Left cardiac atrium (tissue), 4 donors: ENCODE measurements at places on chromosomes 1 and 21. TPM values are rescaled to one million over a fixed set of nuclear protein-coding genes. Genes with fewer than 3 reads are reported as not detected.
A peak's percentile ranks its signal among the peaks of the same experiment; 100 is the strongest.

DNA sequence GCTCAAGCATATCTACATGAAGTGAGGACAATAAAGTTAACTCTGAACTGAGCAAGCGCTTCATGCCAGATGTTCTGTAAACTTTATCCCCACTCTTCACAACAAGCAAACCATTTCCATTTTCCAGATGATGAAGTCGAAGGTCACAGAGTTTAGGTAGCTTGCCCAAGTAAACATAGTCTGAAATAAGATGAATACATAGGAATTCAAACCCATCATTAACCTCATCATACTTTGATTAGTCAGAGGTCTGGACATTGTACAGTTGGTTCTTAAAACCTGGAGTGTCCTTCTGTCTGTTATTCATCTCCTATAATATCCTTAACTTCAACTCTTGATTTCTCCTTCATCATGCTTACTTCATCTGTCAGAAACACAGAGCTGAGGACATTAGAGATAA, 180.3 kb upstream of the C8B start:
- DNase-seq: no peak

DNA sequence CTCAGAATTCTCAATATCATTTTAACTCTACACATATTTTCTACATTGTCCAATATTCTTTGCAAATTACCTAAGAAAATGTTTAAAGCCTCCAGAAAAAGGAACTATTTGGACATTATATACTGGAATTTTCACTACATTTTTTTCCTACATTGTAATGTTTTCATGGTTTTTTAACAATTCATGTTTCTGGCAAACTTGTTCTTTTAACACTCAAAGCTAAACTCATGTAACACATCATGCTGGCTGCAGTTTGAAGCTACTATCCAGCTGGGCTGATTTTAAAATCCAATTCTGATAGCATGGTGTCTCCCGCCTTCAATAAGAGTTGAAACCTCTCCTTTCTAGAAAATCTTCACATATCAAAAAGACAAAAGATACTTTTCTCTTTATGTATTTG, 52.0 kb downstream of the TGFBR3 start:
- no peak for DNase-seq

DNA sequence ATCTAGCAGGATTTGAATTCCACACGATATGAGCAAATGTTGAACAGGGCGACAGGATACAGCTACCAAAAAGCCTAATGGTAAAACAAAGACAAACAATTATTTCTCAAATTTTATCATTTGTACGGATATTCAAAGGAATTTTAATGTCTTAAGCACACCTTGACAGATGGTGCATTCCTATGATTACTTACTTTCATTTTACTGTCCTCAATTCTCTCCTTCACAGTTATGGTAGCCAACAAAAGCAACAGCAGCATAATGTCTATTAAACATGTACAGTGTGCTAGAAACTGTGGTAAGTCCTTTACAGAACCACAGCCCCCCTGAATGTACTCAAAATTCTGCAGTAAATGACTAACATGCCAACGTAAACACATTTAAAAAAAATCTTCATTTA, 365.8 kb downstream of the SMYD3 start:
- DNase-seq: no peak

DNA sequence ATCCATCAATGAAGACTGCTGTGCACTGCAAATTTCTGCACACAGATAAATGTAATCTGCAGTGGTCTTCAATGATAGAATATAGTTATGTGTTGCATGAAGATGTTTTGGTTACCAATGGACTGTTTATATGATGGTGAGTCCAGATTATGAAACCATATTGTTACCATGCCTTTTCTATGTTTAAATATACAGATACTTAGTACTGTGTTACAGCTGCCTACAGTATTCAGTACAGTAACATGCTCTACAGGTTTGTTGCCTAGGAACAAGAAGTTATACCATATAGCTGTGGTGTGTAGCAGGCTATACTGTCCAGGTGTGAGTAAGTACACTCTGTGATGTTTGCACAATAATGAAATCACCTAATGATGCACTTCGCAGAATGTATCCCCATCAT, 40.8 kb downstream of the SORT1 start:
- DNase-seq: no peak

The TRIM46 gene
- total RNA-seq: 0.15 TPM

DNA sequence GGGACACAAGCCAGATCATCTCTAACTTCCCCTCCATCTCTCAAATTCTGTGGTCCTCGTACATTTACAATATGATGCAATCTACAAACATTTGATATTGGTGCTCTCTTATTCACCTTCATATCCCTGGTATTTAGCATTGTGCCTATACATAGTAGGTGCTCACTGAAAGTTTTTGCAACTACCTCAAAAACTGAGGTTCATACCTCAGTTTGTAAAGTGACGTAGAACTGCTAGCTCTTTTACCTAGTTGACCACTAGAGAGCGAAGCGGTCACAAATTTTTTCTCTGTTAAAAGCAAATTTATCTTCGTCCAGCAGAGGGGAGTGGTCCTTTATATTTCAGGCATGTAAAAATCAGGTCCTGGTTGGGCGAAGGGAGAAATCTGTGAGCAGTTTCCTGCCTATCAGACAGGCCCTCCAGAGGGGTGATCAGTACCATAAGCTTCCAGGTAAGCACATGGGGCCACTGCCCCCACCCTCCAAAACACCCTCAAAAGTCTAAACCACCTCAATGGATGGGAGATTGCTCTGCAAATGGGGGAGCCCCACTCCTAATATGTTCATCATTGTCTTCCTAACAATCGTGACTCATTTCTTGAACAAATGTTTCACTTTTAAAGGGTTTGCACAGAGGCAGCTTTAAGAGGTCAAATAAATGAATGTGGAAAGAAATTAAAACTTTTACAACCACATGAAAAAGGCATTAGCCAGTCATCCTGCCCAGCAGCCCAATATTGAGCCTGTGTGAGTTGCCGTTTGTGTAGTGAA, 10.6 kb upstream of the HLCS start:
- DNase-seq: no peak

The PCSK9 gene
- total RNA-seq: not detected

GRCh38 chr1:18996548-18997177, 40.2 kb upstream of the IFFO2 start:
- DNase-seq: no peak

DNA sequence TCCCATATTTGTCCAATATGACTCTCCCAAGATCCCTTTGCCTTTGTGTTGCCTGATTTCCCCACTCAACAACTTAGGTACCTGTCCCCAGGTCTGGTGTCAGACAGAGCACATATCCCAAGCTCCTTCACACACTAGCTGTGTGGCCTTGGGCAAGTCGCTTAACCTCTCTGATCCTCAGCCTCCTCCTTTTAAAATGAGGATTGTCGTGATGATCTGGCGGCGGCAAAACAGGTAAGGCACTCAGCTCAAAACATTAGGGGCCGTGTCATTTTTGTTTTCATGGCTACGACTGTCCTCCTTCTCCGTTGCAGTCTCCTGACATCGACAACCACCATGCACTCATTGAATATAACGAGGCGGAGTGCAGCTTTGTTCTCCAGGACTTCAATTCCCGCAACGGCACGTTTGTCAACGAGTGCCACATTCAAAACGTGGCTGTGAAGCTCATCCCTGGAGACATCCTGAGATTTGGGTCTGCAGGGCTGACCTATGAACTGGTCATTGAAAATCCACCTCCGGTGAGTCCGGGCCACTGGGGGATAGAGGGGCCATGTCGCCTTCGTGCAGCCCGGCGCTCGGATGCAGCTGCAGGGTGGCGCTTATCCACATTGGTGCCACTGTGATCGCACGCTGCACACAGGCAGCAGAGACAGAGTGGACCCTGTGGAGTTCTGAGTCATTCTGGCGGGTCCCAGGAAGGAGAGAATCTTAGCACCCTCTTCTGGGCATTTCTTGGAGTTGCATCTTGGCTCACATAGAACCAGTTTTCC, 25.2 kb downstream of the FHAD1 start:
- DNase-seq: peak; percentile 60

DNA sequence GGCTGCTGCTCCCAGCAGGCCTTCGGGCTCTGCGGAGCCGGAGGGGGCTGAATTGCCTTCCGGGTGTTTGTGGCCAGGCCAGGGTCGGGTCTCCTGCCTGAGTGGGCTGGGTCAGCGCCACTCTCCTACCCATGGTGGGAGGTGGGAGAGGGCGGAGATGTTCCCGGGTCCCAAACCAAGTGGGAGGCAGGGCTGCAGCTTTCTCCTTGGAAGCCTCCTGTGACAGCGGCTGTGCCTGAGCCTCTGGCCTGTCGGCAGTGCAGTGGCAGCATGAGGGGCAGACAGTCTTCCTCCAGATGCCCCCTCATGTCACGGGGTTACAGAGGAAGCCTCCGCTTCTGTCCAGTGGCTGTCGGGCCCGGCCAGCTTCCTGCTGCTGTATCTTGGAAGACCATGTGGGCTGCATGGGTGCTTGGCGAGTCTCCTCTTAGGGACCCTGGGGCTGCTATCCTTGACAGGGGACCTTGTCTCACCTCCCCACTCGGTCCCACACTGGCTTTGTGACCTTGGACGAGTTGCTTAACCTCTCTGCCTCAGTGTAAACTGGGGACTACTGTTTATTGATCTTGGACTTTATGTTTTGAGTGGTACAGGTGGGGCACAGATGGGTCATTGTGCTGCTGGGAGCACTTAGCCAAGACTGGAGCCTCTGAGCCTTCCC, 4.3 kb downstream of the SKI start:
- no peak for DNase-seq

DNA sequence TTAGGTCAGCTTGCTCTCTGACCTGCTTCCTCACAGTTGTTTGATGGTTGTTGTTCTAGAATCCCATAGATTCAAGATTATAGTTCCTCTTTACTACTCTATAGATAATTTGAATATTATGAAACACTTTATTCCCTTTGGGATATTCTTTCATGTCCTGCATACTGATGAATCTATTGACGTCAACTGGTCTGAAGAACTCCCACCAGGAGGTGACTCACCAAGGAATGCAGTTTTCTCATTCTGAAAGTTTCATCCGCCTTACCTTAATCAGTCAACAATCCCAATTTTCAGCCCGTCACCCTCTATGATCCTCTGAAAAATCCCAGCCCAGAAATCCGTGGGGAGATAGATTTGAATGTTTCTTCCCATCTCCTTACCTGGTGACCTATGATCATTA, 834.1 kb upstream of the PRMT6 start:
- no peak for DNase-seq

DNA sequence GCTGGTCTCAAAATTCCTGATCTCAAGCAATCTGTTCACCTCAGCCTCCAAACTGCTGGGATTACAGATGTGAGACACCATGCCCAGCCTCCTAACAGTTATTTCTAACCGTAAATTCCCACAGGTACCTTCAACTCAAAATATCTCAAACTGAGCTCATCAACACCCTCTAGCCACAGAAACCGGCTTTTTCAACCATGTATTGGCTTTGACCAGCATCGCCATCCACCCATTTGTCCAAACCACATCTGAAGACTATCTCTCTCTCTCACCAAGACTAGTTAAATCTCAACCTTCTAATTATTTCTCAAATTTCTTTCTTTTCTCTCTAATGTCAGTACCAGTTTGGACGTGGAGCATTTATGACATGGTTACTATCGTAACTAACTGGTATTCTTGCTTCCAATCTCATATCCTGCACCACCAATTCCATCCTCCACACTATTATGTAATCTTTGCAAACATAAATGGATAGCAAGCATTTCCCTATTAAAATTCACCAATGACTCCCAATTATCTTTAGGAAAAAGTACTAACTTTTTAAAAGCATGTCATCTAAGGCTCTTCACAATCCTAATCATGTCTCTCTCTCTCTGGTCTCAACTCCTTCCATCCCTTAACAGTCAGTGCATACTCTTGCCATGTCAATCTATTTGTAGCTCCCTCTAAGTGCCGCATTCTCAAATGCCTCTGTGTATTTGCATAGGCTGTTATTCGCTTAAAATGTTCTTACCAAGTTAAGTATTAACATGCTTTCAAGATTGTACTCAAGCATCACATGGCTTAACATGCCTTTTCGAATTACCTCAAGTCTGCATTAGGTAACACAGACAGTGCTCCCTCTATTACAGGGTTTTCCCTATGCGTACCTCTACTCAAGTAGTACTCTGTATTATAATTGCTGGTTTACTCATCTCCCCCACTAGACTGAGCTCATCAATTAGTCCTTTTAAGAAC, 18.1 kb downstream of the RSBN1 start:
- no peak for DNase-seq

The RAB42 gene
- 1.6 TPM for total RNA-seq

DNA sequence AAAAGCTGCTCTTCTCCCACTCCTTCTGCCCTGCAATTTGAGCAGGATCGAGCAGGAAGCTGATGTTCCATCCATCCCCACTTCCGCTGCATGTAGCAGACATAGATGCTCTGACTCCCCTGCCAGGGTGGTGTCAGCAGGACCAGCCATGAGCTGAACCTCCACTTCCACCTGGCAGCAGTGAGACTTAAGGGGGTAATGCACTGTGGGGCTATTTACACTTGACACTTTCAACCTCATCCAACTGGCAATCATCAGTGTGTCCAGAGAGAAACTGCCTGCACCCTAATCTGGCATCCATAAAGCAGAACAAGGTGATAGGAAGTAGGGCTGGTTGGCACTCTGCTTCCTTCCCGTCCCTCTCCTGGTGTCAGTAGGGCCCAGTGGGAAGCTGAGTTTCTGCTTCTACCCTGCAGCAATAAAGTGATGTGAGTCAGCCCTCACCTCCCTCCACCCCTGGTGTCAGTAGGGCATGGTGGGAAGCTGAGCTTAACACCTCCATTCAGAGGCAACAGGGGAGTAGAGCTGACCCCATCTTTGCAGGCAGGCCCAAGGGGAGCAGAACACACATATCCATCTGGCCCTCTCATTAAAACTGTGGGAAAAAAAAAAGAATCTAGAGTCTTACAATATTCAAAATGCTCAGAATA, 272.3 kb downstream of the PTPRU start:
- DNase-seq: no peak

- no peak for DNase-seq
Observed at GRCh38 chr1:87084244-87084836, 169.9 kb downstream of the HS2ST1 start.

The LEFTY1 gene
- total RNA-seq: 0.27 TPM

The GCLM gene
- total RNA-seq: 10.1 TPM

DNA sequence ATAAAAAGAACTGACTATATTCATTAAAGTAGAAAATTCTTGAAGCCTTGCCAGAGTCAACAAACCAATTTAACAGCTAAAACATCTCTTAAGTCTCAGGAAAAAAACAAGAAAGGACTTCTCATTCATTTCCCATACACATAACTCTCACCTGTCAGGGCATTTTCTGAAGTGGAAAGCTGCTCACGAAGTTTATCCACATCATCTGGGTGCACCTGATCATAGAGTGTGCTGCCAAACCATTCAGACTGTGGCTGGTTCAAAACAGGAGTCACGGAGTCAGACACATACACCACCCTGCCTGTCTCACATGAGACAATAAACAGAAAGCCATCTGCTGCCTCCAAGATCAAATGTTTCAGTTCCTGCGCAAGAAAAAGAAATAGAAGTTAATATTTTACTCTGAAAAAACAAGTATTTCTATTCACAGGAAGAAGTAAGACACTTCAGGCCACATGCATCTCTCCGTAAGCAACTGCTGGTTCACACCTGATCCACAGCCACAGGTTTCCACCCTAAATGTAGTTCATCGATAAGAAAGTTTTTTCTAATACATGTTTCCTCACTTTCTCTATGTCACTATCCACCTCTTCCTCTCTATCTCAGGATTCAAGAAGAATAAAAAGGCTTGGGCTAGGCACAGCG, 28.2 kb upstream of the CTSK start:
- DNase-seq: no peak
